ENCODE measurements at places on chromosomes 4 and X.

GRCh38 chrX:135740681-135741149 lies 27.3 kb downstream of the CT45A1 start:
- no peak for DNase-seq

DNA sequence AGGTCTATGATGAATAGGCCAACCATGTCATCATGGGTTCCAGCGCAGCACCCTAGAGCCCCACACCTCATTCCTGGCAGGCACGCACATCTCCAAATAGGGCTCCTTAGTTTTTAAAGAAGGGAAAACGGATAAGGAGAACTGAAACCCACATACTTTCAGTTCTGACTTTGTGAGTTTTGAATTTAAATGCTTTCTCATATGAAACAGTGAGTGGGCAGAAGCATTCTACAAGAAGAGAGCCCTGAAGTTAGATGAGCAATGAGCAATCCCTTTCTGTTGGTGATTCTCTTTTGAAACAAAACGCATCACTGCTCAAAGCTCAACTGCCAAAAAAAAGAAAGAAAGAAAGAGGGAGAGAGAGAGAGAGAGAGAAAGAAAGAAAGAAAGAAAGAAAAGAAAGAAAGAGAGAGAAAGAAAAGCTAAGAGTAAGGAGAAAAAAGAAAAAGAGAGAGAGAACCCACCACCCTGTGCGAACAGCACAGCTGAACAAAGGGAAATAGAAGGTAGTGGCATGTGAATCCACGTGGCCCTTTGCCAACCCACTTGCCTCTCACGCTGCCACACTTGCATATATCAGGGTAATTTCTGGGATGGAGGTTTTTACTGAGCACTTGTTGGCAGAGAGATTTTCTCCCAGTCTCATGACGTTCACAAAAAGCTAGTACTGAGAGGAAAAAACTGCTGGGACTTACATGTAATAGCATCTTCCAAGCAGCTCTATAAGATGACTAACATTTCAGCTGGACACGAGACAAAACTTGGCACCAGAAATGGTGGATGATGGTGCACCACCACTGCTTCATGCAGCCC lies 31.0 kb downstream of the TMSB4X start:
- no peak for DNase-seq

- DNase-seq, result no peak
Measured at GRCh38 chr4:122658818-122659295, 38.0 kb upstream of the IL21 start.

- DNase-seq, result no peak
Measured at GRCh38 chrX:18406531-18407266, 18.7 kb upstream of the CDKL5 start.

Measured in HFF-Myc (cell line).